AG09309 (cell line): ENCODE measurements at places on chromosomes 11 and 22.
A peak's percentile ranks its signal among the peaks of the same experiment; 100 is the strongest.

GRCh38 chr11:13229136-13229535 lies 48.5 kb upstream of the BMAL1 start:
- no peak for DNase-seq

GRCh38 chr11:133078012-133078411 lies 454.3 kb downstream of the OPCML start:
- no peak for DNase-seq

DNA sequence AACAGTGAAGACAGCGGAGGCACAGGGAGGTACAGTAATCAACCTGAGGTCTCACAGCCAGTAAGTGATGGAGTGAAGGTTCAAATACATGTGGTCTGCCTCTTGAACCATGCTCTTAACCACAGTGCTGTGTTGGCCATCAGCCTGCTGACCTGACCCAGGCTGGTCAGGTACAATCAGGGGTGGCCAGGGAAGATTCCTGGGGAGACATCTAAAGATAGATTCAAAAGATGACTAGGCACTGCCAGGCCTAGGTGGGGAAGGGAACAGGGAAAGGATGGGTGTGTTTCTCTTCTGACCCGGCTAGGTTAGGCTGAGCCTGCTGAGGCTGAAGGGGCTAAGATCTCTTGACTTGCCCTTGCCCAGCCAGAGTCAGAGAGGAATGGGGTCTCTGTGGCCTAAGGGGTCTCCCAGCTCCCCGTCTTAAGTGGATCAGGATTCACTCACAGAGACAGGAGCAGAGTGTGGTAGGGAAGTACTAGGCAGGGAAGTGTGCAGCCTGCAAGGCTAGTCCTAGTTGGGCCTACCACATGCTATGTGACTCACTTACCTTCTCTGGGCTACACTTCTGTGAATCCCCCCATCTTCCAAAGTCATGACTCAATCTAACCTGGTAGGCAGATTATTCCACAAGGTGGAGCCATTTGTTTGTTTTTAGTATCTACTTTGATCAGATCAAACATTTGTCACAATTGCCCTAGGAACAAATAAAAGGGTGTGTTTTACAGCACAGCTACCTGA lies 10.4 kb upstream of the SREBF2 start:
- peak; percentile 32 for DNase-seq

DNA sequence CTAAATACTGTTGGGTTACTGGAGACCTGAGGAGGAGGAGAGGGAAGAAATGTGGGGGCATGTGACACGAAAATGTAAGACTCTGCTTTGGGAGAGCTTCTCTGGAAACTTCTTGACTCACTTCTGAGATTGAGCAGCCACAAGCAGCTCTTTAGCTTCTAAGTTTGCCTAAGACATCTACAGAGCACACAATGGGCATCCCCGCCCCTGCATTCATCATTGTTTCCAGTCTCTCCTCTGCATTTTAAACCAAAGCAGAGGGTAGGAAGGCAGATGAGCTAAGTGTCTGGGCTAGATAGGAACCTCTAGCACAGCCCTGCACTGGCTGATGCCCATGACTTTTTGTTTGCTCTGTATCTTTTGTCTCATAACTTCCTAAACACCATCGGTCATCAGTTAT lies 2.1 kb upstream of the OR52D1 start:
- DNase-seq = no peak

GRCh38 chr11:78432956-78433355 lies 15.3 kb upstream of the GAB2 start:
- no peak for DNase-seq

DNA sequence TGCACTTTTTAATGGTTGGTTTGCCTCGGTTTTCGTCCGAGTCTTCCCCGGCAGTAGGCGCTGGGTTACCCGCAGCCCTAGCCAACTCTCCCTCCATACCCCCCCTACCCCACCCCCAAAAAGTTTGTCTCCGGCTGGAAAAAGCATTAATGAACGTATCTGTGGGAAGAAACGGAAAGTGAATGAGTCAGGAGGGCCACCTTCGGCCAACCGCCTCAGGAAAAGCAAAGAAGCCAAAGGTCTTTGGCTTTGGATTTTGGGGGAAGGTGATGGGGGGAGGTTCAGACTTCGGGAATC lies 508 bp upstream of the FLI1 start:
- DNase-seq = no peak

DNA sequence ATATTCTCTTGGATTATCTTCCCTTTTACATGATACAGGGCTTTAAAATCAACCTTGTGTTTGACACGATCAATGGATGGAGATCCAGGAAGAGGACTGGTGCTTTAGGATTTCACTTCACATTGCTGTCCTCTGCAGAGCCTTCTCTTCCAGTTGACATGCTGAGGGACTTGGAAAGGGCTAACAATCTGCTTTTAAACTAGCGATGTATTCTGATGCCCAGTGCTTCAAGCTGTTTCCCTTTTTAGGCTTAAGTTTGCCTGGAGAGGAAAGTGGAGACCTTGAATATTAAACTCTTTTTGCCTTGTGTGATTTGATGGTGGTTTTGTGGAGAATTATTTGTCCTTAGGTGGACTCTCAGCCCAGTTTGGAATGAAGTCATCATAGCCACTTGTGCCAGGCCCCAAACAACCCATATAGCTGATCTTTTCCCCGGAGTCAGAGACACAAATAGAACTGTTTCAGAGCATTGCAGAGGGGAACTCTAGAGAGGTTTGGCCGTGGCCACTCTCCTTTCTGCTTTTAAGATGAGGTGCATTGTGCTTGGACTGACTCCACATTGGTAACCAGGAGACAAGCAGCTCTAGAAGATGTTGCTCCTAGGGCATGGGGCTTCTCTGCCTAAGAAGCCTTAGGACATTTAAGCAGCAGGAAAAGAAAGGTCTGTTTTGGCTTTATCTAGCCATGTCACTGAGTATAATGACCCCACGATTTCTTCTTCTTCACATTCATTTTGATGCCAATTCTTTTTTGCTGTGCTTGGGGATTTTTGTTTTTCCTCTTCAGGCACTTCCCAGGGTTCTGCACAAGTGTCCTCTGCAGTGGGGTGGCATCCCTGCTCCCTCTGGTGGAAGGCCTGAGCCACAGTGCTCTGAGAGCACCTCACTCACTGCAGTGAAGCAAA lies 152.8 kb downstream of the NCAM1 start:
- peak; percentile 20 for DNase-seq

DNA sequence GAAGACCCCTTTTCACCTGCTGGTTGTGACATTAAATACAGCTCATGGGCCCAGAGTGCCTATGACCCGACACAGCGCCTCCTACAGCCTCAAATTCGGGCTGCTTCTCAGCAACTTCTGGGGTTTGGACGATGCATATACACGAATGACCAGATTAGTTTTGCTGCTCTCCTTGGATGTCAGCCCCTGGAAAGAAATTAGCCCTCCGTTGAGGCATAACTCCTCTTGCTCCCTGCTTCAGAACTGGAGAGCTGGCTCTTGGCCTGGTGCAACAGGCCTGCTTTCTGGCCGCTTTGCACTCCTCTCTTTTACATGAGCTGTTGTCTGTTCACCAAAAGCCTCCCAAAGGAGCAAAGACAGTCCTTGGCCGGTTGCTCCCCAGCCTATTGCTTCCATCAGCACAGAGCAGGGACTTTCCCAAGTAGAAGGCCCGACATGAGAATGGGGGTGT lies 3.3 kb downstream of the TECTA start:
- no peak for DNase-seq

GRCh38 chr22:27903805-27904473 lies 15.1 kb downstream of the PITPNB start:
- no peak for DNase-seq

DNA sequence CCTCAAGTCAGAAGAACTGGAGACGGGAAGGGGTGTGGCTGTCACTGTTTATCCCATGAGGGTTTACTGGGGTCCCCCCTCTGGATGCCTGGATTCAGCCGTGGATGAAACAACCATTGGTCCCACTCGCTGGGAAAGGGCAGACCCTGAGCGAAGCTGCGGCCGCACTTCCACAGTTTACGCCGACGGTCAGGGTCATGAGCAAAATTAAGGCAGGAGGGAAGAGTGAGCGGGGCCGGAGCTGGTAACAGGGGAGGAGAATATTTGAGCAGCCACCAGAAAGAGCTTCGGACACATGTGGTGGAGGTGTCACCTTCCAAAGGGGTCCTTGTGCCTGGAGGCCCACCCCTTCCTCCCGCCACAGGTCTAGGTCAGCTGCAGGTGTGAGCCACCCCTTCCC lies 344.9 kb downstream of the BRD1 start:
- no peak for DNase-seq

DNA sequence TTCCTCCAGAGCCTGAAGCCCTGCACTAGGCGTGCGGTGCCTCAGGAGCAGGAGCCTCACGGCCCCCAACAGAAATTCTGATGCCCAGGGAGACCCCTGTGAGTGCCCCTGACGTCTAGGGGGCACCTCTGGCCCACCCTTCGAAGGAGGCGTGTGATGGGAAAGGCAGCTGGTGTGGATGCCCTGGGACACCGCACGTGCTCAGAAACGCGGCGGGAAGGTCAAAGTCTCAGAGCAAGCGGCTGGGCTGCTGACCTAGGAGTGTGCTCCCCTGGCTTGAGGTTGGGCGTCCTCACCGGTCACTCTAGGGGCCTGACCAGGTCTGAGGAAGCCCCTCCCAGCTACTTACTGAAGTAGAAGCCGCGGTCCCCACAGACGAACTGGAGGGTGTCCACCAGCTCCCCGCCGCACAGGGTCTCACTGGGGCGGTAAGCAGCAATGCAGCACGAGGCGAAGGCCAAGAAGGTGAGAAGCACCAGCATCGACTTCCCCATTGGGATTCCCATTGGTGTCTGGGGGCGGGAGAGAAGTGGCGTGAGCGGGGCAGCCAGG lies 4.1 kb downstream of the IGF2 start:
- DNase-seq = no peak

GRCh38 chr22:45696227-45696626 lies 24.6 kb downstream of the ATXN10 start:
- no peak for DNase-seq

DNA sequence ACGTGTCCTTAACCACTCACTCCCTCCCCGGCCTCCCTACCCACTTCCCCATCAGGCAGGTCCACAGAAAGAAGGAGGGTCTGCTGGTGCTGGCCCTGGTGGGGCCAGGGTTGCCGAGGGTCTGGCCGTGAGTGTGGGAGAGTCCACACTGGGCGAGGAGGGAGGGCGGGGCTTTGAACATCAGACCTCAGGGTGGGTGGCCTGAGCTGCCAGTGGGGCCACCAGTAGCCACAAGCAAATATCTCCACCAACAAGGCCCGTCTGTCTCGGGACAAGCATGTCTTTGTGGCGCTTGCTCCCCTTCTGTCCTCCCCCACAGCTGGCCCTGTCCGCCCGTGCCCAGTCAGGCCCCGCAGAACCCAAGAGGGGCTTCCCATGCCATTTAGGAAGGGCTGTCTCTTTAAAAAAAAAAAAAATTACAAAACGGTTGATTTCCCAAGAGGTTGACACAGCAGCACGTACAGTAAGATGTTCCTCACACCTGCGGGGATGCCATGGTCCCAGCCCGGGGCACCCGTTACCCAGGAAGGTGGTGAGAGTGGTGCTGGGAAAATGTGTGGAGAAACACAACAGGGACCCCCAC lies 17.7 kb upstream of the TALDO1 start:
- no peak for DNase-seq

DNA sequence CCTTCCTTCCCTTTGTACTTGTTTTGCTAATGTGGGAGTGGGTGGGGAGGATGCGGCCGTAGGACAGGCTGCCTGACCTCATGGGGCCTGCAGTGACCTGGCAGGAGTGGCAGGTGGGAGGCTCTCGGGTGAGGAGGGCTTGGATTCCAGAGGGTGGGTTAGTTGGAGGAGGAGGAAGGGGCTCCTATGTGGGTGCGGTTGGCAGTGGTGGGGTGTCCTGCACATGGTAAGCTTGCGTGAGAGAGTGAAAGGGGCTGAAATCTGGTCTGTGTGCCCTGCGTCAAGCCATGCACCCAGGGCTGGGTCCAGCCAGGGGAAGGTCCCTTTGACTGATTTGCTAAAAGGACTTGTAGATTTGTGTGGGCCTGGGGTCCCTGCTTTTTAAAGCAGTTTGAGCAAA lies 90.7 kb upstream of the OR4B1 start:
- no peak for DNase-seq

DNA sequence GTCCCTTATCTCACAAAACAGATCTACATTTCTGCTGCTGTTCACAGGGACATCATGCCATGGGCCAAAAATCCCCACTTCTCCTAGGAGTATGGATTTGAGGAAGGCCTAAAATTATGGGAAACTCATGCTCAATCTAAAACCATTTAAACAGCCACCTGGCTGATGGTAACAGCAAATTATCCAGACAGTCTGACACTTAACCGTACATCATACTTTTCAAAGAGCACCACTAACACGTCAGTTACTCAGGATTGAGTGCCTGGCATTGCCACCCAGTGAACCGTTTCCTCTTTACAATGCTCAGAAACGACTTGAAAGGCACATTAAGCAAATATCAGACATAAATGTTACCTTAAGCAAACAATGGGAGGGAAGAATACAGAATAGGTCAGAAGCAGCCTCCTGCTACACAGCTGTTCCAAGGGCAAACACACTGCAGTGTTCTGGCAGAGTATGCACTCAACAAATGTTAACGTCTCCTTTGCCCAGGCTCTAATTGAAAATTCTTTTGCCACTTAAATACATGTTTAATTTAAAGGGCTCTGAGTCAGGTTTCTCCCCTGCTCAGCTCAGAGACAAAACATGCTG lies 18.8 kb upstream of the SLC36A4 start:
- no peak for DNase-seq

DNA sequence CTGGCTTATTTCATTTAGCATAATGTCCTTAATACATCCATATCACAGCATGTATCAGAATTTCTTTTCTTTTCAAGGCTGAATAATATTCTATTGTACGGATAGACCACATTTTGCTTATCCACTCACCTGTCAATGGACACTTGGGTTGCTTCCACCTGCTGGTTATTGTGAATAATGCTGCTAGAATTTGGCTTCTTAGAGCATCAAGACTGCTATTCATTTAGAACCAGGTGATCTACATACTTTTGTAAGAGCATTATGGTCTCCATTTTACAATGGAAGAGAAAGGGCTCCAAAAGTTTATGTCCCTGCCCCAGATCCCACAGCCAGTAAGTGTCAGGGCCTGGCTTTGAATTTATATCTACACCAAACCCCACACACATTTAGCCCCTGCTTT lies 100.7 kb upstream of the CD82 start:
- no peak for DNase-seq

DNA sequence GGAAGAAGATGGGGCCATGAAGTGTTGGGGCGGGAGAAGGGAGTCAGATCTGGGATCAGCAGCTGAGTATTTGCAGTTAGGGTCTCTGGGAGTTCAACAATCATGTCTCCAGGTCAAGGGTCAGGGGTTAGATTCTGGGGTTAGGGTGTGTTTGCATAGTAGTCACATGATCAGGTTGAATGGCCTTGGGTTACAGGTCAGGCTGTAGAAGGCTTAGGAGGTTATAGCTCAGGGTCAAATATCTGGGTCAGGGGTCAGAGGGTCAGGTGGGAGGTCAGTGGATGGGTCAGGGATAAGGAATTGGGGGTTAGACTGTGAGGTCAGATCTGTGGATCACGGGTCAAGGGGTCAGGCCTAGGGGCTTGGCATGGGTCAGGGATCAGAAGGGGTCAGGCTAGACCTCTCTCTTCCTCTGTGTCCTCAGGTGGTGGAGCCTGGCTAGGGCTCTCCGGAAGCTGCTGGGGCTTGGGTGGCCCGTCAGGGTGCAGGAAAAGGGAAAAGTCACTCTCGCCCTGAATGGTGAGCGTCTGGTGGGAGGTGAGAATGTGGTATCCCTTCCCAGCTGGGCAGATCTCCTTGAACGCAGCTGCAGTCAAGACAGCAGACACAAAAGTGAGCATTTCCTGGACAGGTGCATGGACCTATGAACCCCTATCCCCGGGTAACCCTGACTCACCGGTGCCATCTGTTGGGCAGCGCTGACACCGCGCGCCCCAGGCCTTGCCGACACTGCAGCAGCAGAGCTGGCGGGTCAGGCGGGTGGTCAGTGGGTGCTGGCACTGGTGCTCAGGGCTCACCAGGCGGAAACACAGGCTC lies 6.4 kb downstream of the LTBP3 start:
- DNase-seq = no peak

GRCh38 chr11:123903932-123904331 lies 2.0 kb downstream of the OR8D4 start:
- no peak for DNase-seq
